ENCODE measurements at places on chromosomes 3 and 15.

- DNase-seq = no peak
These were observed 45.1 kb downstream of the MFSD1 start for GRCh38 chr3:158846803-158847451.

- DNase-seq = peak; percentile 73
These were observed 461.7 kb upstream of the PROK2 start for GRCh38 chr3:72246685-72247084.

- DNase-seq = no peak
These were observed 157.6 kb downstream of the OR4M2 start for GRCh38 chr15:22237891-22238275.

DNA sequence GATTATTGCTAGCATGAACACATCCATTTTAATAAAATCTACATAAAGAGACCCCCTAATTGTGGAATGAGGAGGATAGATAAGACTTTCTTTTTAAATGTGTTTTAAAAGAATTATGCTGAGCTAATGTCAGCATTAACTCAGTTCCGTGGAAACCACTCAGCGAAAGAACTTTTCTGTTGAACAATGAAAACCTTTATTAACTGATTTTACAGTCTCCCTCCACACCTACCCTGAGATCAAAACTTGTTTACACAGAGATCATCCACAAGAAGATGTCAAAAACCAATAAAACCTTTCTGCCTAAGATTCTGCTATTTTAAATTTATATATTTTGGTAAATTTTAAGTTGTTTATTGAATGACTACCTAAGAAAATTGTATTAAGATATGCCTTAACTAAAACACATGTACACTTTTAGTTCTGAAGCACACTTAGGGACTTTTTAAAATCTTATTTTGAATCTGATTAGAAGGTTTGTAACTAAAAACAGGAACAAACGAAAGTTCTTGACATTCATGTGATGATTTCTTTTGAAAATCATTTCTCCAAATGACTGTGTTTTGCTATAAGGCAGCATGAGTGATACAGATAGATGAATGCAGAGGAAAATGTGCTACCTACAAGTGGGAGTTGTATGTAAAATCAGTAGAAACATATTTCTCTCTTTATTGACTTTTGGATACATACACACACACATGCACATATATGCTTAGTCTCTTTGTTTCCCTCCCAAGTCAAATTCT, 369.0 kb downstream of the UNC13C start:
- no peak for DNase-seq

- DNase-seq = no peak
These were observed 7.2 kb downstream of the GHRL start for GRCh38 chr3:10285272-10286132.

DNA sequence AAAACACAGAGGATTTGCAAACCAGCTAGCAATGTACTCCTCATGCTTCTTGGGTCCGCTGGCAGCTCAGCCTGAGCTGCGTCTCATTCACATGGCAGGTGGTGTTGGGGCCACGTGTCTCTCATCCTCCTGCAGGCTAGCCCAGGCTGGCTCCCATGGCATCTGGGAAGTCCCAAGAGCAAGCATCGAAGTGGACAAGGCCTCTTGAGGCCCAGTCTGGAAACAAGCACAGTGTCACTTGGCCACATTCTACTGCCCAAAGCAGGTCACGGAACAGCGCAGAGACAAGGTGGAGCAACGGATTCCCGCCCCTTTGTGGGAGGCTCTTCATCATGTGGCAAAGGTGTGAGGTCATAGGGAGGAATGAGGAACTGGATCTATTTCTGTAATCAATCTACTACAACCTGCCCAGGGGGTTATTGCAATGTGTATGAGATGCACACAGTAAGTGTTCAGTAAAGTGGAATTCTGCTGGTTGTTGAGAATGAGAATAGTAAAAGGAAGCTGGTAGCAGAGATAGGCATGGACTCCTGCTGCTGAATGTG, 128.3 kb downstream of the TPRA1 start:
- no peak for DNase-seq

GRCh38 chr3:484341-484740, 287.8 kb downstream of the CHL1 start:
- no peak for DNase-seq

- no peak for DNase-seq
These were observed 284.5 kb downstream of the ZNF385D start for GRCh38 chr3:21466476-21466875.

DNA sequence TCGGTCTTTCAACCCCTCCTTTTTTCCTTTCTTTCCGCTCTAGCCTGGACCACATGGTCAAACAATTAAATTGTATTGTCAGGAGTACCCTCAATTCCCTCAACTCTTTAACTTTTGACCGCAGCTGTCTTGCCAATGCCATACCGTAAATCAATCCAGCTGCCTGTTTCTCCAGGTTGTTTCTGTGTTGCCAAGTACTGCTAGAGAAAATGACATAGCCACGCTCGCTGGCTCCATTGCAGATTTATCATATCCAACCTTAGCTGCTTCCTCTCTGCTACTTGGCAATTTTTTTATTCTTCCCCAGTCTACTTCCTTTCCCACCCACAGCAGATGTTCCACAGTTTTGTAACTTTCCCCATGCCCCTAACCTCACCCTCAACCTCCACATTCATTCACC, 60.0 kb downstream of the ZNF385D start:
- no peak for DNase-seq

DNA sequence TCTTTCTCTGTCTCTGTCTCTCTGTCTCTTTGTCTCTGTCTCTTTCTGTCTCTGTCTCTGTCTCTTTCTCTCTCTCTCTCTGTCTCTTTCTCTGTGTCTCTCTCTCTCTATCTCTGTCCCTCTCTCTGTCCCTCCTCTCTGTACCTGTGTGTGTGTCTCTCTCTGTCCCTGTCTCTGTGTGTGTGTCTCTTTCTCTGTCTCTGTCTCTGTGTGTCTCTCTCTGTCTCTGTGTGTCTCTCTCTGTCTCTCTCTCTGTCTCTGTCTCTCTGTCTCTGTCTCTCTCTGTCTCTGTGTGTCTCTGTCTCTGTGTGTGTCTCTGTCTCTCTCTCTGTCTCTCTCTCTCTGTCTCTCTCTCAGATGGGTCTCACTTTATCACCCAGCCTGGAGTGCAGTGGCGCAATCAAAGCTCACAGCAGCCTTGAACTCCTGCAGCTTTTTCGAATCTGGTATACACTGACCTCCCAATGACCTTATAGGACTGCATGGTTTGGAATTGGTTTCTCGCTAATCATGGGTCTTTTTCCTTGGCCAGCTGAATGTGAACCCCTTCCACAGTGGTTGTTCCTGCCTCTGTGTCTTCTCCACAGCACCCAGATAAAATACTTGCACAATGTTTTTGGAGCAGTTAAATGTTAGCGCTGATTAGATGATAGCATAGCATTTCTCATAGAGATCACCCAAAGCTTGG, 102.6 kb upstream of the KLHL25 start:
- no peak for DNase-seq

GRCh38 chr3:51684971-51685751, 14.1 kb downstream of the TEX264 start:
- peak; percentile 11 for DNase-seq

DNA sequence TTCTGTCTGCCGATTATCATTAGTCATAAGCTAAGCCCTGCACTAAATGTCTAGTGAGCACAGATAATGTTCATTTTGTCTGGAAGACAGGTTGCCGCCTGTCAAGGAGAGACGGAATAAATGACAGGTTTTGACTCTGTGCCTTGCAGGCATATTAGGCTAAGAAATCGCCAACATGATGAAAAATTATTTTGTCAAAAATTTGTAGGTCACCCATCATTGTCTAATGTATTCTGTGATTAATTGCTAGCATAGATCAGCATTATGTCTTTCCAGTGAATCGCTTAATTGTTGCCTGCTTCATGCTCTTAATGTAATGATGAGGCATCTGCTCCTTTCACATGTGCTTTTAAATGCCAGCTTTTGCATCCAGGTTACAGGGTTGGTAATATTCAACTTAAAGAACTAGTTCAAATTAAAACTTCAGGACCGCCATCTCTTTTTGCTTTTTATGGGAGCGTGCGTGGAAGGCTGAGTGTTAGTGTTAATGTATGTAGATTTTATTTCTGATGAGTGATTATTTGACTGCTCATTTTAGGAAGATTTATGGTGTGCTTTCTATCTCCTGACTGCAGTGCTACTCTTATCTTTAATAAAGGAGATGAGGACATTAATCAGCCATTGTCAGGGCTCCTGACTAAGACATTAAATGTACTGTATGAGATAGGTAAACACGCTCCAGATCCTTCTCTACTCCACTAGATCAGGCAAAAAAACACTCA, 120.8 kb upstream of the MEIS2 start:
- no peak for DNase-seq

GRCh38 chr3:187041362-187042307, 97.7 kb downstream of the RPL39L start:
- DNase-seq = no peak

DNA sequence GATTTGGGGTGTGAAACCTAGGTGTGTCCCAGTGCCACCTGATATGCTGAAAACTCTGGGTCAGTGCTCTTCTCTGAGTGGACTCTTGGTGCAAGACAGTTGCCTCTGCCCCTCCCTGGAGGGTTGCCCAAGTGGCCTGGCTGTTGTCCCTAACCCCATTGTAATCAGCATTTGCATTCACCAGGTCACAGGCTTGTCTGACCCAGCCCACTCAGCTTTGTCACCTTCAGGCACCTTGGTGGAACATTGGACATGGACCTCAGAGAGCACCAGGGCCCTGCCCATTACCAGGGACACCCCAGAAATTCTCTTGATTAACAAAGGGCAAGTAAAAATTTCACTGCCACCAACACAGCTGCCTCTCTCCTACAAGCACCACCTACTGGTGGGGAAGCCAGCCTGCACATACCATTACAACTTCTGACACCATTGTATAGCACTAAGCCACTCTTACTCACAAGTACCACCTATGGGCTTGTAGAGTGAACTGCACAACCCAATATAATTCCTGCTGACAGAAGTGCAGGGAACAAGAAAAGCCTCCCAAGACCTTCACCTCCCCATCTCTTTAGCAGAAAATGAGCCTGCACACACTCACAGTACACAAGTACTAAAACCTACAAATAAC, 324.6 kb downstream of the EPHA6 start:
- no peak for DNase-seq

DNA sequence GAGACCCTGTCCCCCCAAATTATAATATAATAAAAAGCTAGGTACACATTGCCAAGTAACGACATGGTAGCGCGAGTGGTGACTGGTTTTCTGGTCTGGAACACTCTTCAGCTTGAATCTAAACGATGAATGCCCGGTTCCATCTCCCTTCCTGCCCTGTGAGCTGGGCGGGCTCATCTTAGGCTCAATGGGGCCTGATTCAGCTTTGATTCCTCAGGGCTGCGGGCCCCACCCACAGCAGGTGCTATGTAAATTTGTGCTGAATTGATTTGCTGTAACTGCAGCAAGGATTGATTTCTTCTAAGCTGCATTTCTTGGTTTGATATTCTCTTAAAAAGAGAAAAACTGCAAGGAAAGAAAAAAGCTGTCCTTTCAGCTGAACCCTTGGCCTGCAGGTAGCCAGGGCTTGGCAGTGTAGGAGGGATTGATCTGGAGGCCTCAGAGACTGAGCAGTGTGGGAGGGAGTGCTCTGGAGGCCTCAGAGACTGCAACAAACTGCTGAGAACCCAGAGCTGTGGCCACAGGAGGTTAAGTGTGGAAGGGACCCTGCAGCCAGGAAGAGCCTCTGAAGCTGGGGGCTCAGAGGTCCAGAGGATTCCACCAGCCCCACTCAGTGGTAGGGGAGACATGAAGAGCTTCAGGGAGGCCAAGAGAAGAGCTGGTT, 231.6 kb downstream of the XXYLT1 start:
- DNase-seq = no peak

GRCh38 chr3:149657321-149657925, 402 bp downstream of the WWTR1 start:
- DNase-seq = no peak

- no peak for DNase-seq
These were observed 48.4 kb downstream of the TMEM44 start for GRCh38 chr3:194584866-194585265.

DNA sequence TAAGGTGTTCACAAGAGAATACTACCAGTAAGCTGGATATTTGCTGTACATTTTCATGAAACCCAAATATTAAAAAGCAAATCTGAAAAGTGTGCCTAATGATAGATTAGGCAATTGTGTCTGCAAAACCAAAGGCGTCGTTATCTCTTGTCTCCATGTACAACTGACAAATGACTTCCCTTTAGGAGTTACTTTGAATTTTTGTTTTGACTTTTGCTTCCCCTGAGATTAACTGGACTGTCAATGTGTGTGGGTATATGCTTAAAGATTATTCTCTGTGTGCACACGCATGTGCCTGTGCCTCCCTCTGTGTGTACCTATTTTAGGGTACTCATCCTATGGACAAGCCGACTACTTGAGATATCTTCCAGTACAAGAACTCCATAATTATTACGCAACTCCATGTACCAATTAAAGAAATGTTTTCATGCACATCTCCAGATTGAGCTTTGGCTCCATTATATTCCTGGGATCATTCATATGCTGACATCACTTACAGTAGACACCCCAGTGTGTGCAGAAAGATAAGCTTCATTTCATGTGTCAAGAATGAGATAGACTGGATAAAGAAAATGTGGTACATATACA, 431.2 kb upstream of the ADAMTS9 start:
- DNase-seq = no peak

DNA sequence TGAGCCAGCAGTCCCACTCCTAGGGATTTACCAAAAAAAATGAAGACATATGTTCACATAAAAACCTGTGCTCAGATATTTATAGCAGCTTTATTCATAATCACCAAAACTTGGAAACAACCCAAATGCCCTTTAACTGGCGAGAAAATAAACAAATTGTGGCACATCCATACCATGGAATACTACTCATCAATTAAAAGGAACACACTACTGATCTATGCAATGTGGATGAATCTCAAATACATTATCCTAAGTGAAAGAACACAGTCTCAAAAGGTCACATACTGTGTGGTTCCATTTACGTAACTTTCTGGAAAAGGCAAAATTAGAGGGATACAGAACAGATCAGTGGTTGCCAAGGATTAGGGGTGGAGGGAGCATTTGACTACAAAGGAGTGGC, 394.5 kb downstream of the SHQ1 start:
- DNase-seq = no peak

GRCh38 chr15:73909651-73910050, 16.6 kb upstream of the LOXL1 start:
- no peak for DNase-seq

GRCh38 chr15:44532689-44533088, 4.3 kb upstream of the EIF3J start:
- no peak for DNase-seq

DNA sequence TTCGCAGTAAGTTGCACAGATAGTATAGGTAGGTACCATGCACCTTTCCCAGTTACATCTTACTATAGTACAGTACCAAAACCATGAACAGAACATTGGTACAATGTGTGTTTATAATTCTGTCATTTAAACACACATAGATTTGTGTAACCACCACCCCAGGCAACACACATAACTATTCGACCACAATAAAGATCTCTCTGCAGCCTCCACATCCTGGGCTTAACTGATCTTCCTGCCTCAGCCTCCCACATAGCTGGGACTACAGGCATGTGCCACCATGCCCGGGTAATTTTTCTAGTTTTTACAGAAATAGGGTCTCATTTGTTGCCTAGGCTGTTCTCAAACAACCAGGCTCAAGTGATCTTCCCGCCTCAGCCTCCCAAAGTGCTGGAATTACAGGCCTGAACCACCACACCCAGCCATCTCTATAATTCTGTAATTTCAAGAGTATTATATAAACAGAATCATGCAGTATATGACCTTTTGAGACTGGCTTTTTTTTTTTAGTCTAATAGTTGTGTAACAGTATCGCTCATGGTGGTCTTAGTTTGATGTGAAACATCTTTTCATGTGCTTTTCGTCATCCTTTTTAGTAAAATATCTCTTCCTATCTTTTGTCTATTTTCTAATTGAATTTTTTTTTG, 13.3 kb upstream of the TMF1 start:
- DNase-seq = no peak

GRCh38 chr3:143514874-143515273, 333.4 kb downstream of the SLC9A9 start:
- DNase-seq = no peak

Measured in Right ventricle myocardium inferior (tissue), 1 donor.